ENCODE measurements at places on chromosomes 4 and X.

DNA sequence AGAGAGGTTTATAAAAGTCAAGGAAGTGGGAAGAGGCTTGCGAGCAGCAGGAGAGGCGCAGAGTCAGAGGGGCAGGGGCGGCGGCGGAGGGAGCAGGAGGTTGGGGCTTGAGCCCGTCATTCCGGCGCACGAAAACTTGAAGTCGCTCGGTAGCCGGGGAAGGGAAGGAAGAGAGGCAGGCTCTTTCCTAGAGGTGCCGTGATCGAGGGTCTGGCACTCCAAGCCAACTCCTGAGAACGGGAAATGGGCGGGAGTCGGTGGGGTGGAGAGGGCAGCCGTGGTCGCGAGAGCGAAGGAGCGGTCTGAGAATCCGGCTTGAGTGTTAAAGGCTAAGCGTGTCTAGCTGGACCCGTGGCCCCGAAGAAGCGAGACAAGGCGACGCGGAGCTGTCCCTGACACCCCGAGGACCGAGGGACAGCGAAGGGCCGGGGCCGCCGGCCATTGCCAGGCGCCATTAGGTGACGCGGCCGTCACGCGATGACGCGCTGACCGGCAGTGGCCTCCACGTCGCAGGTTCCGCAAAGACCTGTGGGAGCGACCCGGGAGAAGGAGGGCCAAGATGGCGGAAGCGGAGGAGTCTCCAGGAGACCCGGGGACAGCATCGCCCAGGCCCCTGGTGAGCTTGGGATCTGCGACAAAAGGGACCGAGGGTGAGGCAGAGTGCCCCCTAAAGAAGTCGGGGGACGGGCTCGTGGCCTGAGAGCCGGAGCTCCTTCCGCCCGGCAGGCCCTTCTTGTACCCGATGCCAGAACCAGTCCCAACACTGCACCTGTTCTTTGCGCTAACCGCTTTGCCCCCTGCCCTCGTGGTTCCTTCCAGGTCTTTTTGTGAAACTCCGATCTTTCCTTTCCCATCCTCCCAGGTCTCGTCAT is at the start of gene YIPF6:
Gene YIPF6 (plus strand): TSS at position 544 of the 872 bp plus-strand sequence. CDS start 16 bp downstream, at position 560.
- DNase-seq = peak; percentile 67

DNA sequence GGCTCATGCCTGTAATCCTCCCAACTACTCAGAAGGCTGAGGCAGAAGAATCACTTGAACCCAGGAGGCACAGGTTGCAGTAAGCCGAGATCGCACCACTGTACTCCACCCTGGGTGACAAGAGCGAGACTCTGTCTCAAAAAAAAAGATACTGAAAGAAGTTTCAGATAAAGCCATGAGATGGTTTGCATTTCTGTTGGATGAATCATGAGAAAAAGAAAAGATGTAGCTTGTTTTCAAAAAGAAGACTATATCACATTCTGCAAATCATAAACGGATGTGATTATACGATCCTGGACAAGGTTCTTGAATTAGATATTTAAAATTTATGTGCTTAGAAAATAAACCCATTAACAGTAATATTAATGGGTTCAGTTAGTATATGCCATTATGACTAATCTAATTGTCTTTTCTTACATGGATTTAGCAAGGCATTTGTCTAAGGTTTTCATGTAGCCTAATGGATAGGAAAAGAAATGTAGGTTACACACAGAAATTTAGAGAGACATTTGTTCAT is 345.9 kb downstream of the SLC7A11 start:
- no peak for DNase-seq

GRCh38 chrX:74291577-74291963 is 12.4 kb upstream of the ZCCHC13 start:
- no peak for DNase-seq

DNA sequence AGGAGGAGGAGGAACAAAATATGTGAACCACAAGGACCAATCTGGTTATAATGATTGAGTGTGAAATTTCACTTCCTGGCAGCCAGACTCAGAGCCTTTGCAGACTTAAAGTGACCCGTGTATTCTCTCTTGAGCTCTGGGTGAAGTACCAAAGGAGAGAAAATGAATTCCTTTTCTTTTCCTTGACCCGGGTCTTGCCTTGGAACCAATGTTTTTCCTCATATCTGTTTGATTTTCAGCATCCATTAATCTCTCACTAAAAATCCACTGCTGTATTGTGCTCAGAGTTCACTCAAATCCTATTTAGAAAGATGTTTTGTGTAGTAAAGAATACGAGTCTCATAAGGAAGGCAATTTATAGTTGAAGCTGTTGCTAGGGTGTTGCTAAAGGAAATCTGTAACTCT is 78.3 kb upstream of the C1QTNF7 start:
- DNase-seq = no peak

DNA sequence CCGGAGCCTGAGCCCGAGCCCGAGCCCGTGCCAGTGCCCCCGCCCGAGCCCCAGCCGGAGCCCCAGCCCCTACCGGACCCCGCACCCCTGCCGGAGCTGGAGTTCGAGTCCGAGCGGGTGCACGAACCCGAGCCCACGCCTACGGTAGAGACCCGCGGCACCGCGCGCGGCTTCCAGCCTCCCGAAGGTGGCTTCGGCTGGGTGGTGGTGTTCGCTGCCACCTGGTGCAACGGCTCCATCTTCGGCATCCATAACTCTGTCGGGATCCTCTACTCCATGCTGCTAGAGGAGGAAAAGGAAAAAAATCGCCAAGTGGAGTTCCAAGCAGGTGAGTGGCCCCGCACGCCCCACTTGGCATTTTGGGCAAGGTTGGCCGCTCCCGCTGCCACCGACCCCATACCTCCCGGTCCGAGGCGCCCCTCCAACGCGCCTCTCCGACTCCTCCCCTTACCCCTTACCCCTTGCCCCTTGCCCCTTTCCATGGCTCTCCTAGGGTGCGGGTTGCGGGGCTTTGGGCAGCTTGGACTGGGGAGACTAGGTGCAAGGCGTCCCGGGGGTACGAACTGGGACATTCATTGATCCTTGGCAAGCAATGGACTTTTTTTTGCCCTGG is 553 bp downstream of the SLC16A2 start:
- DNase-seq = peak; percentile 5

DNA sequence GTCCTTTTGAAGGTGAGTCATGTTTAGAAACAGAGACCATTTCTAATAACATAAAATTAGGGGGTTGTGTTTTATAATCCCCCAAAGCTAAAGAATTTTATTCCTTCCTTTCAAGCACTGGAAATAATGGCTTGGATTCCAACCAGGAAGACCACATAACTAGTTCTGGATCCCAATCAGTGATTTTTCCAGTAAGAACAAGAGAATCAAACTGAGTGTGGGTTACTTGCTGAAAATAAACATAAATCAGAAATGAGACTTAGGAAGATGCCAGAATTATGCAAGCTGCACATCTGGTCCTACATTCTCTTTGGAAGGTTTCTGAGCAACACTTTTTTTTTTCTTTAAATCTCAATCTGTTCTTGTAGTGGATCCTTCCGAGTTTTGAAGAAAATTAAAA is 76.3 kb downstream of the SOWAHB start:
- DNase-seq = no peak

- DNase-seq = no peak
These were observed 28.0 kb downstream of the MGAT4D start for GRCh38 chr4:140469791-140470733.

GRCh38 chr4:11722223-11722622 is 293.5 kb upstream of the HS3ST1 start:
- DNase-seq = no peak

GRCh38 chr4:13543839-13544605 is at the start of gene NKX3-2:
Gene NKX3-2 (minus strand): TSS chr4:13544508. CDS start chr4:13544414, 94 bp downstream.
- no peak for DNase-seq

DNA sequence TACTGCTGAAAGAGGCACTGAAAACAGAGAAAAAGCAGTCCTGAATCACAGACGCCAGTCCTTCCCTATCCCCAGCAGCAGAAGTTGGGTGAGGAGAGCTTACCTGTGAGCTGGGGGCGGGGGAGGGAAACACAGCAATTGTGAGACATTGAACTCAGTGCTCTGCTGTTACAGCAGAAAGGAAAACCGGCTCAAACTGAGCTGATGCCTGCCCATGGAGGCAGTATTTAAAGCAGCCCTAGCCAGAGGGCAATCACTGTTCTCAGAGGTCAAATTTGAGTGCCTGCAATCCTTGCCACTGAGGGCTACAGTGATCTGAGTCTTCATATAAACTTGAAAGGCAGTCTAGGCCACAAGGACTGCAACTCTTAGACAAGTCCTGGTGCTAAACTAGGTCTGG is 220.7 kb downstream of the GRXCR1 start:
- no peak for DNase-seq

DNA sequence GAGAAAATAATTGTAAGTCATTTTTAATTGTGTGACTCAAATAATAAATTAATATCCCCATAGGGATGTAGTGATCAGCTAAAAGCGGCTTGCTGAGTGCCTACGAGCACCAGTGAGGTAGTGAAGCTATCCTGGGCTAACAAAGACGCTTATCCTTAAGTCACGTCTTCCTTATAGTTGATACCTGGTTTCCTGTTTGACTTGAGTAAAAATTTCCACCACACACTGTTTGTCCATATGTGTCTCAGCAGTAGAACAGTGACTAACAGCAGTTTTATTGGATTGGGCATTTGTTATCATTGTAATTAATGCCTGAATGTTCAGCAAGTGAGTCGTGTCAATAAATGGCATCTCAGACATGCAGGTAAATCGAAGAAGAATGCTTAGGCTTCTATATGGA is 241.1 kb downstream of the GRXCR1 start:
- no peak for DNase-seq

GRCh38 chr4:70877556-70877955 is 24.6 kb upstream of the MOB1B start:
- no peak for DNase-seq

DNA sequence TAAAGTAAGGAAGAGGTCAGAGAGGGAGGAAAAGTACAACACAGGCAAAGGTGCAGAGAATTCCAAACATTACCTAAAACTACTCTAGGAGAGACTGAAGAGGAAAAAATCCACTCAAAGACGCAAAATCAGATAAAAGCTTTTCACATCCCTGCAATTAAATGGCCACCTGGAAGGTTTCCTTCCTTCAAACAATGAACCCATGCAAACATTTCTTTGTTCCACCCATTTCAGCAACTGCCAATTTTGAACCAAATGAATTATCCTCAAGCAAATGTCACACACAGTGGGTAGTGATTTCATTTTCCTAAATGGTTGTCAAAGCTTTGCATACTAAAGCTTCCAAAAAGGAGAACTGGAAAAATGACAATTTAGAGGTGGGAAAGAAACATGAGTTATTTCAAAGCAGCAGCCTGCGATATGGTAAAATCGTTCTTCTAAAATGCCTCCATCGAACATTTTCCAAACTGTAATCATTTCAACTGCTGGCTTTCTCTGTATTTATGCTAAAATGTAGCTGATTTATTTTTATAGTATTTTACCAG is 45.0 kb downstream of the APBB2 start:
- no peak for DNase-seq

DNA sequence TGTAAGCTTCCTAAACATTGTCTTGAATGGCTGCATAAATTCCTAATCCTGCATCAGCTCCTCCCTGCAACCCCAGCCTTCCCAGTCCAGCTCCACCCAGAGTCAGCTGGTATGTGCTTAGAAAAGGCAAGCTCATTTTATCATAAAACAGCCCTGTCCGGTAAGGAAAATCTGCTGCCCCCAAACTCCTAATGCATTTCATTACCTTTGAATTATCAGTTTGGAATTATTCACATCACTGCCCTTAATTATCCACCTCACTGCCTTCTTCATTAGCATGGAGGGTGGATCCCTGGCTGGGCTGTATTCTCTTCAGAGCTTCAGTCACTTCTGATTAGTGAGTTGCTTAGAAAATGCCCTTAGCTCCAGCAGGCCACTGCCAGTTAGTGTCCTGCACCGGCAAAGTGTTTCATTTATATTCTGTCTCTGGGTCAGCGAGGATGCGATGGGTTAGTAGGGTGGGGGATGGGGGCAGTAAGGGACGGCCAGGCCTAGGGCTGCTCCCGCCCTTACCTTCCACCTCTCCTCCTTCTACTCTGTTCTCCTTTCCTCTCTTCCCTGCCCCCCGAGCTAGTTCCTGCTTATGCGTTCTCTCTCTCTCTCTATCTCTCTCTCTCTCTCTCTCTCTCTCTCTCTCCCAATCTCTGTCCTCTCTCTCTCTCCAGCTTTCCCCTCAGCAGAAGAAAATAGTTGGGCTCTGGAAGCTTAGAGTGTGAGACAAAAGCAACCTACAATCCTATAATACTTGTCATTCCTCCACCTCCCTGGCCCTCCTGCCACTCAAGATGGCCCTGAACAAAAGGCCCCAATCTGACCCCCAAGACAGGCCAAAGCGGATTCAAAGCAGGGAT is 174.8 kb upstream of the KLF3 start:
- DNase-seq = no peak

GRCh38 chr4:101660607-101661006 is 129.9 kb upstream of the BANK1 start:
- DNase-seq = no peak

- no peak for DNase-seq
These were observed 47.9 kb downstream of the SOWAHB start for GRCh38 chr4:76850010-76850441.

GRCh38 chr4:140078366-140078765 is 75.6 kb downstream of the MAML3 start:
- no peak for DNase-seq

- no peak for DNase-seq
These were observed 121.2 kb downstream of the GASK1B start for GRCh38 chr4:158051401-158052235.

DNA sequence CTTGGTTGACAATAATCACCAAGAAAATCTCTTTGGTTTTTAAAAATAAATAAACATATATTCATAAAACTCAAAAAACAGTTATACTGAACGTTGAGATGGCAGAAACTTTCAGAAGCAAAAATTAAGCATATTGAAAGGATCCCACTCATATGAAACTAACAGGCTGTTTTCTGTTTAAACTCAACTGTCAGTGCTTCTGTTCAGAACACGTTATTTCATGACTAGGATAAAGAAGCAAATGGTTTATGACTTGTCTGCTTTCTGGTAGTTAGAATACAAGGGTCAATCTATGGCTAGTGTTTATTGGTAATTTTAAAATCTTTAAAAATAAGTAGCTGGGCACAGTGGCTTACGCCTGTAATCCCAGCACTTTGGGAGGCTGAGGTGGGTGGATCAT is 4.1 kb downstream of the GPR82 start:
- no peak for DNase-seq

DNA sequence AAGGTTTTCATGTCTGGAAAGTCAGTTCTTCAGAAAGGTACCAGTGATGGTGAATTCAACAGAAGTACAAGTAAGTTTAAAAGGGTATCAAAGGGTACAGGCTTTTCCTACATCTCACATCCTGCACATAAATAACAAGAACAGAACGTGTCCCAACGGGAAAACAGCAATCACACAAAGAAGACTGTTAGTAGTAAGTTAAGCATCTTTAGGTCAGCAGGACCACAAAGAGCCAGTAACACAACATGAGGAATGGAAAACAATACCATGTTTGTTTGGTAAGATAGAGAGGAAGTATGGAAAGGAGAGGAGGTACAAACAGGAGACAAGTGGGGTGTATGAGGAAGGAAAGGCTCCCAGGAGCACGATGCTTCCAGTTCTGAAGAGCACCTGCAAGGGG is 43.2 kb downstream of the SAT1 start:
- no peak for DNase-seq

- no peak for DNase-seq
These were observed 15.0 kb upstream of the UNC5C start for GRCh38 chr4:95563638-95564337.

DNA sequence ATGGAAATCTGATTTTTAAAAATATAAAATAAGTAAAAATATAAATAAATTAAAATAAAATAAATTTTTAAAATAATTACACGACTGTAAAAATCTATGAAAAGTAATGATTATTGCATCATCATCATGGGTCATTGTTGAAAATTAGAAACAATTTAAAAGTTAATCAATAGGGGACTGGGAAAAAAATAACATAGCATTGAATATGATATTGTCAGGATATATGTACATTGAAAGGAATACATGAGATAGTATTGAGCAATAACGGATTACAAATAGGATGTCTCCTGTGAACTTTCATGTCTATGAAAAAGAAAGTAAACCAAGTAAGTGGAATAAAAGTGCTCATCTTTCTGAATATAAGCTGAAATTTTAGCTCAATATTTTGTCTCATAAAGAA is 566.8 kb upstream of the HTR2C start:
- no peak for DNase-seq

Data from CD4-positive, alpha-beta T cell treated with Interleukin-6 for 4 hours (primary cell).